Smooth muscle cell of the pulmonary artery (primary cell): ENCODE measurements at places on chromosomes 2 and 18. TPM values are rescaled to one million over a fixed set of nuclear protein-coding genes. Genes with fewer than 3 reads are reported as not detected.

Gene CACNB4
- 2.0 and 10.8 TPM in 2 replicates for total RNA-seq

Gene CTAGE1
- total RNA-seq = 0.07 TPM in 1 of 2 replicates, not detected in the other

Gene ACKR3
- total RNA-seq = 1.2 and 9.2 TPM in 2 replicates

Gene PARD3B
- total RNA-seq = 13.6 and 14.7 TPM in 2 replicates

Gene TANC1
- 40.1 and 44.3 TPM in 2 replicates for total RNA-seq

Gene CXCR1
- not detected in 2 replicates for total RNA-seq

Gene ACVR1
- 59.2 and 62.4 TPM in 2 replicates for total RNA-seq

Gene OSR1
- total RNA-seq = 11.6 and 29.1 TPM in 2 replicates
